Activated T-cell treated with anti-CD3 and anti-CD28 coated beads for 4 hours (primary cell): ENCODE measurements at places on chromosomes 4 and X.

- no peak for DNase-seq
These were observed 69.9 kb upstream of the NRK start for GRCh38 chrX:105752338-105752956.

DNA sequence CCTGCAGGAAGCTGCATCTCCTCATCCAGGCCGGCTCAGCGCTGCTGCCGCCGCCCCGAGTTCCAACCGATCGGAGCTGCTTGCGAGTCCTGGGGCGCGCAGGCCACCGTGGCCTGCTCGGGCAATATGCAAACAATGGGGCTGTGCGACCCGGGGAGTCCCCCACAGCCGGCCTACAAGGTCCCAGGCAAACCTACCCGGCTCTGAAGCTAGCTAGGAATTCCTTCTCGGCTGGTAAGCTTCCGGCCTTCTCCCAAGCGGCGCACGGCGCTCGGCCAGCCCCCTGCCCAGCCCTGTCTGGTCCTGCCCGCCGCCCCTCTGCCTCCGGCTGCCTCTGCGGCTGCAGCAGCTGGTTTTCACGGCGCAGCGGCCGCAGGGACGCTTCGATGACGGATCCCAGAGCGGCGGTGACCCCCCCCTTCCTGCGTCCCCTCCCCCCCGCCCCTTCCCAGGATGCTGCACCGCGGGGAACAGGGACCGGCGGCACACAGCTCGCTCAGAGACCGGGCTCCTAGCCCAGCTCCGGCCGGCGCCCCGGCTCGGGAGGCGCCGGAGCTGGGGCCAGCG is 59.4 kb downstream of the TSC22D3 start:
- DNase-seq, result no peak

- no peak for DNase-seq
These were observed 42.0 kb downstream of the FRMD7 start for GRCh38 chrX:132085786-132086185.

- no peak for DNase-seq
These were observed 6.4 kb upstream of the UBA1 start for GRCh38 chrX:47187106-47187677.

DNA sequence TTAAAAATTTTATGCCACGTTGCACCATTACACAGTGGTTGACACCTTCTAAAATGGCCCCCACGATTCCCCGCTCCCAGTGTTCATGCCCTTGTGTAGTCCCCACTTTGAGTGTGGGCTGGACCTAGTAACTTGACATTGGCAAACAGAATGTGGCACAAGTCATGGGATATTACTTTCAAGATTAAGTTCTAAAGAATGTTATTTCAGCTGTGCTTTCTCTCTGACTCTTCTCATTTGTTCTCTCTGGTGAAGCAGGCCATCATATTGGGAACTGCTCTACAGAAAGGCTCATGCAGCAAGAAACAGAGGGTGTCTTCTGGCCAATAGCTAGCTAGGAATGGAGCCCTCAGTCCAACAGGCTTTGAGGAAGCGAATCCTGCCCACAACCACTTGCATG is 67.1 kb downstream of the ATXN3L start:
- DNase-seq, result no peak

DNA sequence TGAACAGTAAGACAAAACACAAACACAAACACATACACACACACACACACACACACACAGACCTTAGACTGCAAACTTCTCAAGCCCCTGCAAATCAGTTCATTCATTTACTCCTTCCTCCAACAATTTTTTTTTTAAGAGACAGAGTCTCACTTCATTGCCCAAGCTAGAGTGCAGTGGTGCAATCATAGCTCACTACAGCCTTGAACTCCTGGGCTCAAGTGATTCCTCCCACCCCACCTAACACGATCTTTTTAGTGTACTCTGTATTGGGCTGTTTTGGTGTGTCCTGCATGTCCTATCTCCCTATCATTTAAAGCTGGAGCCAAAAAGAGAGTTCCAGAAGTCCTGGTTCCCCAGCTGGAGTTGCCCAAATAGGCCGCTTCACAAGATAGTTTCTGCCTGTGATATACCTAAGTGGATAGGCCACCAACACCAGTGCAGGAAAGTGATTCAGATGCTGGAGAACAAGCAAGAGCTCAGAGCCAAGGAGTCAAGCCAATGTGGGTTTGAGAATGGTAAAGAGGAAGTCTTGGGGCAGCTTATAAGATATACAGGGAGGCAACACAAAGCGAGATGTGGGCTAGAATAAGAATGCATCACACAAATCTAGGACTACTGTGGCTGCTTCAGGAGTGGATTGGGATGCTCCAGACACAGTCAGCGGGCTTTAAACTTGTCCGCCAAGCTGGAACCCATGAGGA is 85.4 kb upstream of the RAPGEF2 start:
- no peak for DNase-seq

DNA sequence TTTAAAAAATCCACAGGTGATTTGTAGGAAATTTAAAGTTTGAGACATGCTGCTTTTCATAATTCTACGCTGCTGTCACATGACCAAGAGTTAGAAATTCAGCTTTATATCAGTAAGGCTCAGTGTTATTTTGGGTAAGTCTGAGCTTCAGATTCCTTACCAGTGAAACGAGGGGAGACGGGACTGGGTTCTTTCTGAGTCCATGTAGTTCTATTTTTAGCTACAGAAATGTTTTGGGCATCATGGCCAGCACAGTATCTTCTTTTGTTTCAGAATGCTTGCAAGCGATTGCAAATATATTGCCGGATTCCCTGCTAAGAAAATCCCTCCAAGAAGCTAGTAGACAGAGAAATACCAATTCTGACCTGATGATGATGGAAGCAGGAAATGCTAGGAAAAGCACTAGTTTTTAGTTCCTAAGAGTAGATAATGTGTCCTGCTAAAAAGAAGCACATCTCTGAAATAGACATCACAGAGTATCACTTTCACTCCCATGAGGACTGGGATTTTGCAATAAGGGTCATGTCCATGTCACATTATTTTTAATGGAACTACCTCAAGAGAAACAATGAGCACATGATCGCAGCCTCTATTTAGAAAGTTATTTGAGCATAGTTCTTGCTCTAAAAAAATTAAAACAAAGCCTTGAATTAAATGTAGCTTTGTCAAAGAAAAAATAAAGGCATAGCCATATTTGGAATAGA is 10.9 kb downstream of the ATP1B4 start:
- no peak for DNase-seq

GRCh38 chrX:19086102-19086772 is 36.0 kb downstream of the ADGRG2 start:
- DNase-seq, result no peak

DNA sequence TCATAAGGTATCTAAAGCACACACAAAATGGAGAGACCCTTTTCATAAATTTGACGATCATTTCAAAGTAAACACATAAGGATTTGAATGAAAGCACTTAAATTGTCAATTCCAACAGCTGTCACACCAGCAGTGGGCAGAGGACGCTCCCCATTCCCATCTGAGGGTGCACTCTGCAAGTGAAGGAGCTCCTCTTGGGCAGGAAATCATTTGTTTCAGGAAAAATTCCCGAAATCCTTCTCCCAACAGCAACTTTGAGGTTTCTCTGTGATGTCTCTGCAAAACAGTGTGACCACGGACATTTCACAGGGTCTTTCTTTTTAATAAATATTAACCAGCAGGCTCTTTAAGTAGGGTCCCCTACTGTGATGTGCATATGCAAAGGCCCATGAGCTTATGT is 111.0 kb downstream of the EPHA5 start:
- DNase-seq, result no peak

DNA sequence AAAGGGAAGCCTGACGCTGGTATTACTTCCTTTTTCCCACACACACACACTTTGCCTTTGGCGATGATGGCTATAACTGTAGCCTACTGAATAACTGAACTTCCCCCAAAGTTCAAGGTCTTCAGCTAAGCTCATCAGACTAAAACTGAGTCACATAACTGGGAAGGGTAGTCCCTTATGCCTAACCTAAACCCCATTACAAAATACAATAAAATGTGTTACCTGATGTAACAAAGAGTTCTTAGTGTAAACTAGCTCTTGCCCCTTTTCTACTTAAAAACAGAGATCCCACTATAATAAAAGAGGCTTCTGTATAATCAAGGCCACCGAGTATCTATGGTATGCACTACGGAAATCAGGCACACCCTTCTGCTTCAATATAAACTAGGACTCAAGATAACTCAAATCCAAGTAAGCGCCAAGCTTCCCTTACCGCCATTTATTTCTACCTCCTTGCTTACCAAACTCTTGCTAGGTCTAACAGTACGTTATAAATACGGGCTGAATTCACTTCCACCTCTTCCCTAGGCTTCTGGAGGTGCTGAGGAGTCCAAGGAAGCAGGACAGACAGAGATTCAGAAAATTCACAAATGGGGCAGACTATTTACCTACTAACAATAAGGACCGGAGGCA is 2.4 kb downstream of the OTUD4 start:
- DNase-seq, result no peak

DNA sequence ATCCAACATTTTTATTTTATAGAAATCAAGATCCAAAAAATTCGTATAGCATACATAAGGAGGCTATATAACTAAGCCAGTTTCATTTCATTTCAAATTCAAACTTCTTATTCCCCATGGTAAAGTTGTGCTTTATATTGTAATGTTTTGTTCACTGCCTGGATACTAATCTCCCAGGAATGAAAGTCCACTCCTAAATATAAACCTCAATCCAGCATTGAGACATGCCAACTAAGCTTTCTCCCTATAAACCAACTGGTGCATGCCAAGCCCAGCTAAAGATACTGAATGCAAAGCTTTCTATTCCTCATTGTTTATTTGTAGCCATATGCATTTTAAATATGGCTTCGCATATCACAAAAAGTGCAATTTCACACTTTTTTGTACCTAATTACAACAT is 63.8 kb upstream of the INPP4B start:
- DNase-seq, result no peak

DNA sequence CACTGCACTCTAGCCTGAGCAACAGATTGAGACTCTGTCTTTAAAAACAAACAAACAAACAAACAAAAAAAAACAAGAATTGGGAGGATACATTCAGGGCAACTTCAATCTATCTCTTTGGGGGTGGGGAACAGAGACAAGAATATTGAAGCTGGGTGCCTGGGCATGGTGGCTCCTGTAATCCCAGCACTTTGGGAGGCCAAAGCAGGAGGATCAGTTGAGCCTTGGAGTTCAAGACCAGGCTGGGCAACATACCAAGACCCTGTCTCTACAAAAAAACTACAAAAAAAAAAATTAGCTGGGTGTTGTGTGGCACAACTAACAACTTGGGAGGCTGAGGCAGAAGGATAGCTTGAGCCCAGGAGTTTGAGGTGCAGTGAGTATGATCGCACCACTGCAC is 1.2 kb downstream of the LETM1 start:
- no peak for DNase-seq

GRCh38 chr4:94695384-94695783 is 62.4 kb upstream of the BMPR1B start:
- DNase-seq, result no peak

GRCh38 chr4:169315530-169316343 is 45.0 kb upstream of the SH3RF1 start:
- DNase-seq, result no peak

- no peak for DNase-seq
These were observed 36.0 kb downstream of the HTR2C start for GRCh38 chrX:114619874-114620273.

GRCh38 chr4:25638806-25639205 is 16.8 kb upstream of the SLC34A2 start:
- no peak for DNase-seq

DNA sequence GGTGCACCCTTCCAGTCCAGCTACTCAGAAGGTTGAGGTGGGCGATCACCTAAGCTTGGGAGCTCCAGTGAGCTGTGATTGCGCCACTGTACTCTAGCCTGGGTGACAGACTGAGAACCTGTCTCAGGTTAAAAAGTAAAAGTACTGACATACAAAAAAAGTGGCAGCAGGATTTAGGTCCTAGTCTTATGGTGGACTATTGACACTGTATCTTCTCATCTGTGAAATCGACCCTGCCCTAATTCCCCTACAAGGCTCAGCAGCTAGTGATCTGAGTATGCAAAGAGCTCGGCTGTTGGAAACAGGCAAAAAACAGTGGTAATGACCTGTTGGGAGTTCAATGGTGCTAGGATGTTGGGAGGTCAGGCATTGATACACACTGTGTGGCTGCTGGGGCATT is 57.0 kb downstream of the LEF1 start:
- DNase-seq, result no peak

DNA sequence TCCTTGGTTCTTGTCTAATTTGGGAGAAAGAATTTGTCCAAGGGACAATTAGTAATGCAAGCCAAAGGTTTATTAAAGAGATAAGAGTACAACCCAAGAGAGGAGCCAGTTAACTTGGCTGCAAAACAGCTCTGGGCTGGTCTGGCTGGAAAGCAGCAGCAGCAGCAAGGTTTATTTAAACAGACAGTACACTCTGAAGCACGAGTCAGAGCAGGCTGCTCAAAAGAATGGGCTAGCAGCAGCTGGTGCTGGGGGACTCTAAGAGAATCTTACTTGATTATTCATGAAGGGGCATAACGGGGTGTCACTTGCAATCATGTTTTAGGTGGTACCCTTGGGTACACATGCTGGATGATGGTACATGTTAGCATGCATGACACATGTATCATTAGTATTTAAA is 17.1 kb upstream of the CT47C1 start:
- no peak for DNase-seq

DNA sequence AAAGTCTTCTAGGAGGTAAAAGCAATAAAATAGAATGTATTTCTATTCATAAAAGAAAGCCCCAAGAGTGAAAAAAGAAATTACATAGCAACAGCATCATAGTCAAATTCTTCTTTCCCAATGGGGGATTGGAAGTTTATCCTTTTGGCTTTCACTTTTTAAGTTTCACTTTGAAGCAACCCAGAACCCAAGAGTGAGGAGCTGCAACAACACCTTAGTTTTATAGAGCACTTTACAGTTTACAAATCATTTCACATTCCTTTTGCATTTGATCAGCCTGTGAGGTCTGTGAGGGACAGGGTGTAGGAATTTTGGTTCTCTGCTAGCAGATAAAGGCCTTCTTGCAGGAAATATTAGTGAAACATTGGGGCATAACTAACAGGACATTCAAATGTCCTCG is 112.0 kb upstream of the NDP start:
- DNase-seq, result no peak

GRCh38 chr4:143375326-143376073 is 38.8 kb downstream of the GAB1 start:
- no peak for DNase-seq

GRCh38 chr4:128471576-128471975 is 184.0 kb upstream of the PGRMC2 start:
- no peak for DNase-seq

- DNase-seq, result no peak
These were observed 100.6 kb downstream of the AKAP4 start for GRCh38 chrX:50100188-50100587.
